Right ventricle myocardium superior (tissue), 1 donor: ENCODE measurements at places on chromosomes 6 and 20. TPM values are rescaled to one million over a fixed set of nuclear protein-coding genes. Genes with fewer than 3 reads are reported as not detected.

- DNase-seq = no peak
Observed at GRCh38 chr6:1079525-1079924, 232.4 kb upstream of the FOXQ1 start.

Gene SIRPD
- total RNA-seq = not detected

DNA sequence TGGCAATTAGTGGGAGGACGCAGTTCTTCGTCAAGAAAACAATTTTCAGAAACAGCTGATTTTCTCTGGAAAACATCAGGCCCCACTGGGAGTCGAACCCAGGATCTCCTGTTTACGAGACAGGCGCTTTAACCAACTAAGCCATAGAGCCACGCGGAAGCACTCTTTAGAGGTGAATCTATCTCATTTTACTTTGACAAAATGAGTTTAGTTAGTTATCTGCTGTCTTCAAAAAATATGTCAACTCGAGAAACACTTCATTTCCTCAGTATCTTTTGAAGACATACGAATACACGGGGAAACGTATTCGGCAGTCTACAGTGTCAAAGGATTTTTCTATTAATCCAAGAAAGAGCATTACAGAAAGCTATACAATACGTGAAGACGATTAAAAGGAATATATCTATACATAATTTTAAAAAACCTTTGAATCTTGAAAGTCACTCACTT lies 26.7 kb downstream of the GPX6 start:
- DNase-seq = no peak

Gene C6orf58
- total RNA-seq = not detected

- DNase-seq = no peak
Observed at GRCh38 chr6:35774116-35774794, 2.1 kb upstream of the CLPSL2 start.

Gene SLC4A11
- 0.16 TPM for total RNA-seq

DNA sequence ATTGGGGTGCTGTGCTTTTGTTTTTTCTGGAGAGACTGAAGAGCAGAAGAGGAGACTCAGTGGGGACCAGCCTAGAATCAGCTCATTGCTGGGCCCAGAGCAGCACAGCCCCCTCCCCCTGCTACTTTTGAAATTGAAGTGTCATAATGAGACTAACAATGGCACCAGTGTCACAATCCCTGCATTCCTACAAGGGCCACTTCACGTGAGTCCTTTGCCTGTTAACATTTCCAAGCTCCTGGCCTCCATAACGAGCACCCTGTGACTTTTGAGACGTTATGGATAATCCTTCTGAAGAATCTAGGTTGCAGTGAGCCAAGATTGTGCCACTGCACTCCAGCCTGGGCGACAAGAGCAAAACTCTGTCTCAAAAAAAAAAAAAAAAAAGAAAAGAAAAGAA lies 41.7 kb downstream of the CNBD2 start:
- no peak for DNase-seq

Gene ISM1
- 1.5 TPM for total RNA-seq
